ENCODE measurements at places on chromosomes 6 and 20. TPM values are rescaled to one million over a fixed set of nuclear protein-coding genes. Genes with fewer than 3 reads are reported as not detected.

Gene SAPCD1
- 5.7 TPM for total RNA-seq

Gene ENTPD6
- total RNA-seq: 60.6 TPM

Gene WFDC5
- total RNA-seq: not detected

Gene CDSN
- total RNA-seq: not detected

Gene PTCRA
- total RNA-seq: not detected

Gene RIPPLY2
- not detected for total RNA-seq

Gene TNF
- total RNA-seq: 5.7 TPM

Gene SERPINB1
- 10.1 TPM for total RNA-seq

Gene RGS17
- total RNA-seq: 5.2 TPM

Measured in mesangial cell (primary cell).